ENCODE measurements at places on chromosomes 11 and 22.

DNA sequence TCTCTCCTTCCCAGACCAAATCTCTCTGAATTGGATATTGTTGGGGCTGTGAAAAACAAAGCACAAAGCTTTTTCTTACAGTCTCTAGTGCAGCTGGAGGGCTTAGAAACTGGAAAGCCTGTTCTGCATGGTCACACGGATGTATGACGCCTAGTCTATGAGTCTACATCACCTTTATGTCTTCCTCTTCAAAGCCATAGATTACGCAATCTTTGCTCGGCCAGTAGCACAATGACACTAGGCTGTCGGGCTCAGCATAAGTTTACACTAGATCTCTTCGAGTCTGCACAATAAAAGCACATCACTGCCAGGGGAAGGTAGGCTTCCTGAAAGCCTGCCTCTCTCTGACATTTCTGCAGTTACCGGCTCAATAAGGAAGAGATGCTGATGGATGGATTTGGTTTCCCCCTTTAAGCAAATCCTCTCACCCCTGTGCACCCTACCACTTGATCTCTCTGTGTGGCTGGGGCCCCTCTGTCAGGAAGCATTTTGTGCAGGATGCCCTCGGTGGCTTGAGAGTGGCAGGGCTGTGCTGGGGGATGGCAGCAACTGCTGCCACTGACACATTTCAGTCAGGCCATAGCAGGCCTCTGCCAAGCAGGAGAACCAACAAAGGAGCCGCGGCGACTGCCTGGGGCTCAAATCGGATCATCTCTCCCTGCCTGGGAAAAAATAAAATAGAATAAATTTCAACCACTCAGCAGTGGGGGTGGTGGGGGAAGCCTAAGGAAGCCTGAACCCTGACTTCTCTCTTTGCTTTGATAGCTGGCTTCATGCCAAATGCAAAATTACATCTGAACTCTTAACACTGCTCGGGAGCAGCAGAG lies 1272.8 kb downstream of the LRRC4C start:
- no peak for DNase-seq

DNA sequence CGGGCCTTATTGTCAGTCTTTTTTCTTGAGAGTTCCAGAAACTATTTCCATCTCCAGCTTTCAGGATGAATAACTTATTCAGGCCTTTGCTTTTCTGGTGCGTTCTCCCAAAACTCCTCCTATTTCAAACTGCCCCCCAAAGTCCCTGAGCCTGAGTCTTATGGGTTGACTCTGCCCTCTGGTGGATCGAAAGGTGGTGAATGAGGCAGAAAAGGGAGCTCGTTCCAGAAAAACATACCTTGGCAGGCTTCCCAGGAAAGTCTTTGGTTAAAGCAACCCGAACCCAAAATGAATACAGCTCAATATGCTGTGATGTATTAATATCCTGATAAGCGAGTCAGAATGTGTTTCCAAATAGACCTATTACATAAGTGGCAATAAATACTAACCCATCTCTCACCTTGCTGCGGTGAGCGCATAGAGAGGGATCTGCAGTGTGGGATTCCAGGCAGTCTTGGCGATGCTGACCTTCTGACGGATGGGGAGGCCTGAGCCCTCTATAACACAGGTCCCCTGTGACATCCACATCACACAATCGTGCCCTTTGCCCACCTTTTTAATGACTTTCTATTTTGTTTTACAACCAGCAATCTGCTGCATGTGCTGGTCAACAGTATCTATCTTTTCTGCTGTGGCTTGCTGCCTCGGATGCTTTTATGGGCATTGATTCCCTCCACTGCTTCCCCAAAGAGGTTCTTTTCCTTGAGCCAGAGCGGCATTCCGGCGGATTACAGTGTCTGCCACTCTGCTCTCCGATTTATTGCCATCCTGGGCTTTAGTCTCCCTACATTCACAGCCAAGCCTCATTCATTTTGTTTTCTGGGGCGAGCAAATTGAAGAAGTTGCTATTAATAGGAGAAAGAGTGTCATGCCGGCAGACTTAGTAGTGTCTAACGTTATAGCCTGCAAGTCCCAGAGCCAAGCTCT lies 756.8 kb downstream of the NTM start:
- DNase-seq: no peak

DNA sequence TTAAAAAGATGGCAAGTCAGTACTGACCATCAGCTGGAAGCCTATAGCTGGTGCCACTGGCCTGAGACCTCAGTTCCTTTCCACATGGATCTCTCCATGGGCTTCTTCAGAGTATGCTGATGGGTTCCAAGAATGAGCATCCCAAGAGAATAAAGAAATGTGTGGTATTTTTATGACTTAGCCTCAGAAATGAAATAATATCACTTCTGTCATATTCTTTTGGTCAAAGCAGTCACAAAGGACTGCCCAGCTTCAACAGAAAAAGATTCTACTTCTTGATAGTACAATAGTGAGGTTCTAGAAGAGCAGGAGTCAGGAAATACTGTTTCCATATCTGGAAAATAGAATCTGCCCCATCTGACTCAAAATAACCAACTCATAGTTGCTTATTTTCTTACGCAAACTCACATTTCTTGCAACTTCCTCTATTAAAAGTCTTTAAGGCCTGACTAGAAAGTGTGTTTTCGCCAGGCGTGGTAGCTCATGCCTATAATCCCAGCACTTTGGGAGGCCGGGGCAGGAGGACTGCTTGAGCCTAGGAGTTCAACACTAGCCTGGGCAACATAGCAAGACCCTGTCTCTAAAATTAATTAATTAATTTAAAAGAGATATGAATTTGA lies 116.9 kb downstream of the SIK3 start:
- DNase-seq: no peak

DNA sequence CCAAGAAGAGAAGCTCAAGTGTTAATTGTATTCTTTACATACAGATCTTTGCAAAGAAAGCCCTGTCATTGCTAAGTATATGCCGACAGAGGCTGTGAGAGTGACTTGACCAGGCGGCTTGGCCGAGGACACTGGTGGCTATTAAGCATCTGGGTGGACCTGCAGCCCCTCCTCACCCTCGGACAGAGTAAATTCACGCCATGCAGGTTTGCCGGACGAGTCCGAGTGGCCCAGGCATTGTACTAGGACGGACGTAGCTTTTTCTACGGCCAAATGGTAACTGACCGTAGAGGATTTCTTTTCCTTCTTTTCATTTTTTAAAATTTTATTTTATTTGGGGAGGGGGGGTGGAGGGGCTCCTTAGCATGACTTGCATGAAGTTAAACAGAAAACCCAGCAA lies 47.0 kb downstream of the KCNC1 start:
- no peak for DNase-seq

DNA sequence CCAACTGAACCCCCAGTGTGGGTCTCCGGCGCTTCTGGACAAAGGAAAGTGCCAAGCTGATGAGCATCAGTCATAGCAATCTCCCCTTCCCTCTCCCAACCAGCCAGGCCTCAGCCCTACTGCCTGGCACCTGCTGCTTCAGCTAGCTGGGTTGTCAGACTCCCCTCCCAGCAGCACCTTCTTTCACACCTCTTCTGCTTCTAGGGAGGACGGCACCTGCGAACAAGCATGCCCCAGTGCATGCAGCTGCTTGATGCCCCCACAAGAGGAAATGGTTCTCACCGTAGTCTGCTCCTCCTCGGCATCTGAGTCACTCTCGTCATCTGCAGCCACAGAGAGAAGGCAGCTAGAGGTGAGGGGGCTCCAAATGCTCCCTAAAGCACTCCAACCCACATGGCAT lies 25.4 kb downstream of the THOC5 start:
- no peak for DNase-seq
